Inflammatory macrophage treated with lipopolysaccharide for 1 hour (primary cell): ENCODE measurements at places on chromosomes 4 and X.

DNA sequence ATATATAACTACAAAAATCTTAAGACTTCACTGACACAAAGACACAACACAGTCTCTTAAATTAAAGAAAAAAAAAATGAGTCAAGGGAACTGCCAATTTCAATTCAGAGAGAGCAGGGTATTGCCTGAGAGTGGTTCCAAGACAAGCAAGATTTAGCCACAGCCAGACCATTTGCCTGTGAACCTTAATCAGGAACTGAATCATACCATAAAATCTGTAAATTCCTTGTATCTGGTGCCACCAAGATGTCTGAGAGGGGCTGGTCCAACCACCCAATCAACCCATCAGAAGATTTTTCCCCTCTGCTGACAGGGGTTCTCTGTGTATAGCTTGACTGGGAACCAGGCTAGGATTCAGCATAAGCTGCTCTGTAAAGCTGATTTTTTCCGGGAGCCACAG is 159.2 kb downstream of the CPEB2 start:
- no peak for DNase-seq

GRCh38 chr4:86608757-86609375 is 14.8 kb downstream of the PTPN13 start:
- no peak for DNase-seq

DNA sequence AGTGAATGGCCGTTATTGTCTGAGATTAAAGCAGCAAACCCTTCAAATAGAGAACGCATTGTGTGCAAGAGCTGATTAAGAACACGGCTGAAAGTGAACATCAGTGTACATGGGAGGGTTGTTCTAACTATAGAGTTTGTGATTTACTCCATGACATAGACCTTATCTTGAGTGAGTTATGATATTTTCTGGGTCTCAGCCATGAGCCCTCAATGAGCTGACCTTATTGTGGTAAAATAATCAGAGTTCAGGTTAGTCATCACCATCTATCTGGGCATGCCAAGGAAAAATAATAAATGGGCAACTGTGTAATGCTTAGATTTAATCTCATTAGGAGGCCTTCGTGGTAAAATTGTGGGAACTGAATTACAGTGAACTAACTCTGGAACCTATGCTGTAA is 33.2 kb upstream of the CLDN24 start:
- no peak for DNase-seq

GRCh38 chr4:114890773-114891172 is 222.6 kb downstream of the NDST4 start:
- no peak for DNase-seq

DNA sequence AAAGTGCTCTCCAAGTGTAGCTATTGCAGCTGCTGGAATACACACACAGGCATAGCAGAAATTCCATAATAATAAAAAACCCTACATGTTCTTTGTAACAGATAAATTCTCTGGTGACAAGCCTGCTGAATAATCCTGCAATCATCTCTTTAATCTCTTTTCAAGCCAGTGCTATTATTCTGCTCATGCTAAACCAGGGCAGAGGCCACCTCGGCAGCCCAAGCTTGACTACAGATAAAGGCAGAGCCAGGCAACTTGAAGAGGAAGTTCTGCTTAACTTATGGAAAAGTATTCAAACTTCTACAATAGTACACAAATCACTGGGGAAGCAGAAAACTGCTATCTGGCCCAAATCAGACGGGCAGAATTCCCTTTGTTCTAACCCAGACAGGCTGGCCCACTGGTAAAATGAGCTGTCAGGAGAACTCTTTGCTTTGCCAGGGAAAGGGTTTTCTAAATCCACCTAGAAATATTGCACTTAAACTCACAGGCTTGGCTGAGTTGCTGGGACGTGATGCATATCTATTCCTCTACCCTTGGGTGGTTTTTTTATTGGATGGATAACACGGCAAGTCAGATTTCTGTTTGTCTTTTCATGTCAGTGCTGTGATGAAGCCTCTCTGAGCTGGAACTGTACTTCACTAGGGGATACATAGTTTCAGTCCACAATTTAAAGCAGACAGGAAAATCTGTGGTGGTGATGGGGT is 70.5 kb downstream of the GATB start:
- DNase-seq: no peak

- DNase-seq: no peak
These were observed 144.2 kb upstream of the GEMIN8 start for GRCh38 chrX:14173873-14174272.
